Fibroblast of skin of right biceps (primary cell): ENCODE measurements at places on chromosomes 13 and 19.

- DNase-seq: no peak
Observed at GRCh38 chr13:65894049-65894448, 1336.1 kb downstream of the PCDH9 start.

DNA sequence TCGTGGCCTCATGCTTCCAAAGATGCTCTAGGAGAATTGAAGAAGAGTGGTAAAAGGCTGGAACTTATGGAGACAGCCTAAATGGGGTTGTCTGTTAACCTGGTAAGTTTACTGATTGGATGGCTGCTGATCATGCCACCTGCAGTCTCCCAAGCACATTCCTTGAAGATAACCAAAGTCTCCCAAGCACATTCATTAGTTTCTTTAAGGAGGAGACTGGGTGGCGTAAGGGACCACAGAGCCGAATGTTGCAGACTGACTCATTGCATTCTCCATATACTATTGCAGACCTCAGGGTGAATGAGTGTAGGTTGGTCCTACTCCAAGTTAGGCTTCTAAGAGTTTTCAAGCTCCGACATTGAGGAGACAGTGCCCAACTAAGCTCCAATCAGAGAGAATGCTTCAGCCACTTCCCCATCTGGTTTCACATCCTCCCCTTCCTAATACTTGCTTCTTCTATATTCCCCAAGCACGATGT, at the start of gene IGFL3:
Gene IGFL3, minus strand, starts transcription at position 51 of the 478 bp plus-strand sequence. Its CDS starts 39 bp downstream, at position 12.
- peak; percentile 45 for DNase-seq

- peak; percentile 64 for DNase-seq
Observed at GRCh38 chr19:19113040-19113626, 25.1 kb downstream of the TMEM161A start.

- peak; percentile 82 for DNase-seq
Observed at GRCh38 chr13:33633701-33634545, 184.0 kb upstream of the RFC3 start.

- no peak for DNase-seq
Observed at GRCh38 chr13:27765650-27766049, 26.6 kb upstream of the GSX1 start.

DNA sequence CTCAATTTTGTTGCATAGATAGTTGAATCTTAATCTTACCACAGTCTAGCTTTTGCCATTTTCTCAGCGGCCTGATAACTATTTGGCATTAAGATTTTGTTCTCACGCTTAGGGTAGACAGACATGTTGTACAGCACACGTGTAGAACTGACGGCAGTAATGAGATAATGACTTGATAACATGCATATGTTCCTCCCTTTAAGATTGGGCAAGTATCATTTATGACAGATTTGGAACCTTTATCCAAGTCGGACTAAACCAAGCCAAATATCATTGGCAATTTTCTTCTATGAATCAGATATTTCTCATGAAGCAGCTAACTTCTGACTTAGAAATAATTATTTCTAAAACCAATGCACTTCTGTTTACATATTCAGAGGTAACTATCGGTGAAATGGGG, 205.5 kb downstream of the NDFIP2 start:
- DNase-seq: peak; percentile 22

- no peak for DNase-seq
Observed at GRCh38 chr13:99379856-99380801, 72.9 kb upstream of the GPR183 start.

DNA sequence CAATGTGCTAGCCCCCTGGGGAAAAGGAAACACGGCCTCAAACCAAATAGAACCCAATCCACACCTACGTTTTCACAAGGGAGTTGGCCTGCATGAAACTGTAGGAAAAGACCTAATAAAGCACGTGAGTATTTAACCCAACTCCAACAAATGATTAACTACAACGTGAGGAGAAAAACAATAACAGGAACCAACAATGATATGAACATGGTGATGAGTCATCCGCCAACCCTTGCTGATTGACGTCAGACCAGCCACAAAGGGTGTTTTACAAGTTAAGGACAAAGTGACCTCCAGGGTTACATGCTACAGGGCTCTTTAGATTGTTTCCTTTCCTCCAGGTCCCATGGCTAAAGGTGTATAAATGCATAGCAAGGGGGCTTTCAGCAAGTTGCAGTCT, 460.5 kb downstream of the COG6 start:
- peak; percentile 33 for DNase-seq

- DNase-seq: no peak
Observed at GRCh38 chr13:95253033-95253432, 48.2 kb downstream of the ABCC4 start.

DNA sequence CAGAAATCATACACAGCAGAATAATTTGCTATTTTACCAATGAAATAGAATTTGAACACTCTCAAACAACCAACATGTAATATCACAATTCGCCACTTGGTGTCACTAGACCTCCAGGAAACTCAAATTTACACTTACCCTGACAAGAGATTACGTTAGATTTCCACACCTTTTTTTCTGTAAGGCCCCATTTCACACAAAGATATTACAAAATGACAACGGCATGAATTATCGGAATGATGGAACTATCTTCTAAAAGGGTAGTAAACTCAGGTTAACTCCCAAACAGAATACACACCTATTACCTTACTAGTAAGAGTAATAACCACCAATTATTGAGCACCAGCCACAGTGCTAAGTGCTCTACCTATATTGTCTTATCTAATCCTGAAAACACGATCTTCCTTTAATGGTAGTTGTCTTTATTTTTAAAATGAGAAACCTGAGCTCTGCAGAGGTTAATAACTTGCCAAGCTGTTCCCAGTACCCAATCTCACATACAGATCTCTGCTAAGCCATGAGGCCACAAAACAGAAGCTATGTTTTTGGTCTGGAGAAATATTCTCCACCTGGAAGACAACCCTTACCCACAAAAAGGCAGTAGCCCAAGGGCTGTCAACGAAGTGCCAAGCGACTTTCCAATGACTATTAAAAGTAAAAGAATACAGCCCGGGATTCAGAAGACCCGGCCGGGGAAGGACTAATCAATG, 152.4 kb downstream of the DCLK1 start:
- peak; percentile 70 for DNase-seq
